ENCODE measurements at places on chromosomes 16 and 17. TPM values are rescaled to one million over a fixed set of nuclear protein-coding genes. Genes with fewer than 3 reads are reported as not detected.

Gene TMEM88
- total RNA-seq, result 1.2 TPM

Gene GRIN2A
- not detected for total RNA-seq

GRCh38 chr16:11828696-11829095 lies 22.6 kb downstream of the RSL1D1 start:
- H3K4me1 ChIP-seq, result no peaks in the 10 kb centered on the region
- no peak overlapping the region for H3K4me3 ChIP-seq
- no peak overlapping the region for H3K27ac ChIP-seq
- no peaks in the 10 kb centered on the region for H3K36me3 ChIP-seq
- no peak for DNase-seq
- H3K27me3 ChIP-seq, result peaks cover 3% of the 10 kb centered on the region

Gene CCT6B
- 1.9 TPM for total RNA-seq

DNA sequence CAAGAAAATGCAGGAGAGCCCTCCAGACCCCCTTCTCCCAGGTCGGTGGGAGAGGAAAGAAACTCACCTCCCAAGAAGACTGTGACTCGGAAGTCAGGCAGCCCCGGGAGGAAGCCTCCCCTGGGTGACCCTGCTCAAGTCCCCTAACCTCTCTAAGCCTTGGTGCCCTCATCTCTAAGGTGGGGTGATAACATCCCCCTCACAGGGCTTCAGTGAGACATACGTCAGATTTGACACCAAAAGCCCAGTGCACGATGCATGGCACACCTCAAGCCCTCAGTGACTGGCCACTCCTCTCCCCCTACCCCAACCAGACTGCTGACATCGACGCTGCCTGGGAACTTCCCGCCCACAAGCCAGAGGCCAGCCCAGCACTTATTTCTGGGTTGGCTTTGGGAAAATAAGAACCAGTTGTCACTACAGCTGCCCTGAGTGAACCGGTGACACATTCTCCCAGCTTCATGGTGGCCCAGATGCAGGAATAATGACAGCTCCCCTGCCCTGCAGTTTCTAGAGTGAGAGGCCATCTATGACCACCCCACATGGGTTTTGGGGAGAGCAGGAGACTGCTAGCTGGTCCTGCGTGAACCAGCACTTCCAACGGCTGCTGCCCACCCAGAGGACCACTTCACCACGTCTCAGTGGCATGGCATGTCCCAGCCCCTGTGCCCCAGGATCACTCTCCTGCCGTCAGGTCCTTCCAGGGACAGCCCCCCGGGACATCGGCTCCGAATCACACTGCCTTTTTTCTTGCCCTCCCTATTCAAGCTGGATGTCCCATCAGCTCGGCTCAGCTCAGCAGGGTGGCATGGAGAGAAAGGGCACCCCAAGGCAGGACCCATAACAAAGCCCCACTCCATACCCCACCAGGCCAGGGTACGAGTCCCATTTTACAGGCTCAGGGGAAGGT lies 9.5 kb downstream of the KNOP1 start:
- no peak for DNase-seq
- H3K27me3 ChIP-seq, result no peaks in the 10 kb centered on the region
- H3K4me3 ChIP-seq, result no peak overlapping the region
- no peaks in the 10 kb centered on the region for H3K4me1 ChIP-seq

GRCh38 chr16:16871196-16871595 lies 492.3 kb downstream of the NPIPA7 start:
- no peak overlapping the region for H3K27ac ChIP-seq
- no peaks in the 10 kb centered on the region for H3K36me3 ChIP-seq
- no peak for DNase-seq
- peaks cover 23% of the 10 kb centered on the region for H3K27me3 ChIP-seq
- H3K4me1 ChIP-seq, result no peaks in the 10 kb centered on the region

GRCh38 chr16:22300427-22301071 lies 3.3 kb downstream of the POLR3E start:
- peaks cover 29% of the 10 kb centered on the region for H3K4me1 ChIP-seq
- DNase-seq, result peak; percentile 70
- H3K27me3 ChIP-seq, result no peaks in the 10 kb centered on the region
- peak overlapping the region; percentile 37 for H3K27ac ChIP-seq
- peaks cover 12% of the 10 kb centered on the region for H3K36me3 ChIP-seq

Gene RAMP2
- not detected for total RNA-seq

DNA sequence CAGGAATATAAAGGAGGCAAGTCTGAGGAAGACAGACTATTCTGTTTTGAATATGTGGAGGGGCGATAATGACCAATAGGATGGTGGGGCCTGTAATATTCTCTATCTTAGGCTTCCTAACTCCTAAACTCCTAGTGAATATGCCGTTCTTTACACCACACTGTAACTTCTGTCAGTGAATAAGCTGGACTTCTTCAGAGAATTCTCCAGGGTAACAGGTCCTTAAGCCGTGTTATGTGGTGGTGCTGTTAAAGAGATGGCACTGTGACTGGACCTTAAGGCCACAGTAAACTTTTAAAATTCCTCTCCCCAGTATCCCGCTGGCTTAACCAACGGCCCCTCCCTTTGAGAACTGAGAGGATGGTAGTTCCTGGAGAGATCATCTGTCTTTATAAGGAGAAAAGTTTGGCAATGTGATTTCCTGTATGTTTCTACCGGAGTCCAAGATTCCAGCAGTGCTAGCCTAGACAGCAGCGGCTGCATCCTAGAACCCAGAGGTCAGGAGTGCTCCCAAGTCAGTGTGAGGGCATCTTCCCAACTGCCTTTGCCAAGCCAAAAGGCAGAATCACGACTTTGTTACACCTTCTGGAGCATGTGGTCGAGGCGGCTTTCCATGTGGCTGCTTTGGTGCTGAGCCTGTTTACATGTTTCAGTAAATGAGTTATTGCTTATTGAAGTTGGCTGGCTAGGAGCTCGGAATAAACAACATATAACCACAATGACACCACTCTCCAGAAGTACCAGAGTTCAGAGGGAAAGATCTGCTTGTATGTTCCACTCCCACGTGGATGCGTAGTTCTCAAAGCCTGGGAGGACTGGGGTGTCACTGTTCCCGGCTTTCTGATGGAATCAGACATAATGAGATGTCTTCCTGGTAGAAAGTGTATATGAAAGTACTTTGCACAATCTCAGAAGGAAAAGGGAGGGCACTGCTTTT lies 41.0 kb downstream of the TUBD1 start:
- DNase-seq, result no peak
- peaks cover 48% of the 10 kb centered on the region for H3K4me1 ChIP-seq
- H3K36me3 ChIP-seq, result no peaks in the 10 kb centered on the region
- H3K27ac ChIP-seq, result no peak overlapping the region

Gene CDRT15
- not detected for total RNA-seq

Gene MYH3
- 4.1 TPM for total RNA-seq

DNA sequence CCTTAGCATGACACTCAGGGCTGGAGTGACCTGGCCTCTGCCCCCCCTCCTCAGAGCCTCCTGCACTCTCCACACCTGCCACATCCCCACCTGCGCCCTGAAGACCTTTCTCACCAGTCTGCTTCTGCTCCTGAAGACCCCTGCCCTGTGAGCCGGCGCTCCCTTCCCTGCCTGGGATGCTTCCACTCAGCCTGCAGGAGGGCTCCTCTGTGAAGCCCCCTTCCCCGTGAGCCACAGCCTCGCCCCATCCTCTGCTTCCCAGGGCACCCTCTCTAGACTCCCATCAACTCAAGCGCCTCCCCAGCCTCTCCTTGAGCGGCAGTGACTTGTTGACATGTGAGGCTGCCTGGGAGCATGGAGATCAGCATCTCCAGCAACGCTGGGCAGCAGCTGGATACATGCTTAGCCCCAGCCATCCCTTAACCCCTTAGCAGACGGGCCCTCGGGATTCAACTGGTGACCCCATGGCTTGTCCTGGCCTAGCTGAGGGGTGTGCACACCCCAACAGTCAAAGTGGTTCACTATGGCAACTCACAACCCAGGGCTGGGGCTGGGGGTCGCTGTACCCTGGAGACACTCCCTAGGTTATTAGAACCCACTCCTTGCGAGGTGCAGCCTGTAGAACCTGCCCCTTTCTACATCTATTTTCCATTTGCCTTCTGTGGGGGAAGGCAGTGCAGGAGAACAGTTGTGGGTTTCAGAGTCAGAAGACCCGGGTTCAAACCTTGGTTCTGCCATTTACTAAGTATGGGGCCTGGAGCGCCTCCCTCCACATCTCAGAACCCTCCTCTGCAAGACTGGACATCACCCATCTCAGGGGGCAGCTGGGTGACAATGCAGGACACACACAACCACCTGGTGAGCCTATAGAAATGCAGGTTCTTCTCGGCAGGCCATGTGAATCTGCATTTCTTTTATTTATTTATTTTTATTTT lies 21.5 kb downstream of the TMEM235 start:
- DNase-seq, result no peak
- H3K4me1 ChIP-seq, result peaks cover 35% of the 10 kb centered on the region
- peak overlapping the region; percentile 48 for H3K4me3 ChIP-seq
- no peaks in the 10 kb centered on the region for H3K36me3 ChIP-seq
- H3K27me3 ChIP-seq, result peaks cover 8% of the 10 kb centered on the region
- peak overlapping the region; percentile 56 for H3K27ac ChIP-seq

DNA sequence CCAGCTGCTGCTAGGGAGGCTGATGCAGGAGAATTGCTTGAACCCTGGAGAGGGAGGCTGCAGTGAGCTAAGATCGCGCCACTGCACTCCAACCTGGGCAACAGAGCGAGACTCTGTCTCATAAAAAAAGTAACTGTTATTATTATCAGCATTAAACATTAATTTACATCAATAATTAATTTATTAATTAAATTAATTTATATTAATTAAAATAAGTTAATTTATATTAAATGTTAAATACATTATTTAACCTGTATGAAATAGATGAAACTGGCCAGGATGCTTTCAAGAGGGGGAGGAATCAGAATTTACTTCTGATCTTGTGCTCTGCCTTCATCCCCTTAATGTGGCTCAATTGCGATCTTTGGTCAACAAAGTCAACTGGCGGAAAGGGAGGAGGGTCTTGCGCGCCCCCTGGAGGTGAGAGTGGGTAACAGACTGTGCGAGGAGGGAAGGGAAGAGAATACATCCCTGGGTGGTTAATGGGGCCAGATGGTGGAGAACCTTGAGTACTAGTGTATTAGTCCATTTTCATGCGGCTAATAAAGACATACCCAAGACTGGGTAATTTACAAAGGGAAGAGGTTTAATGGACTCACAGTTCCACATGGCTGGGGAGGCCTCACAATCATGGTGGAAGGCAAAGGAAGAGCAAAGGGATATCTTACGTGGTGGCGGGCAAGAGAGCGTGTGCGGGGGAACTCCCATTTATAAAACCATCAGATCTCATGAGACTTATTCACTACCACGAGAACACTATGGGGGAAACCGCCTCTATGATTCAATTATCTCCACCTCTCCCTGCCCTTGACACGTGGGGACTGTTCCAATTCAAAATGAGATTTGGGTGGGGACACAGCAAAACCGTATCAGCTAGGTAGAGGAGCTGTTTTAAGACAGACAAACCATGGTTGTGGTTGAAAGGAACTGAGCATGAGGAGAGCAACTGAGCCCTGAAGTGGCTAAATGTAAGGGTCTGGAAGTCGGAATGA lies 15.7 kb upstream of the CPPED1 start:
- no peaks in the 10 kb centered on the region for H3K36me3 ChIP-seq
- no peak overlapping the region for H3K27ac ChIP-seq
- H3K27me3 ChIP-seq, result peaks cover 11% of the 10 kb centered on the region
- peak; percentile 80 for DNase-seq
- no peak overlapping the region for H3K4me3 ChIP-seq

- H3K27ac ChIP-seq, result no peak overlapping the region
- H3K36me3 ChIP-seq, result no peaks in the 10 kb centered on the region
- peaks cover 14% of the 10 kb centered on the region for H3K4me1 ChIP-seq
Observed at GRCh38 chr17:45873728-45874127, 20.6 kb upstream of the MAPT start.

DNA sequence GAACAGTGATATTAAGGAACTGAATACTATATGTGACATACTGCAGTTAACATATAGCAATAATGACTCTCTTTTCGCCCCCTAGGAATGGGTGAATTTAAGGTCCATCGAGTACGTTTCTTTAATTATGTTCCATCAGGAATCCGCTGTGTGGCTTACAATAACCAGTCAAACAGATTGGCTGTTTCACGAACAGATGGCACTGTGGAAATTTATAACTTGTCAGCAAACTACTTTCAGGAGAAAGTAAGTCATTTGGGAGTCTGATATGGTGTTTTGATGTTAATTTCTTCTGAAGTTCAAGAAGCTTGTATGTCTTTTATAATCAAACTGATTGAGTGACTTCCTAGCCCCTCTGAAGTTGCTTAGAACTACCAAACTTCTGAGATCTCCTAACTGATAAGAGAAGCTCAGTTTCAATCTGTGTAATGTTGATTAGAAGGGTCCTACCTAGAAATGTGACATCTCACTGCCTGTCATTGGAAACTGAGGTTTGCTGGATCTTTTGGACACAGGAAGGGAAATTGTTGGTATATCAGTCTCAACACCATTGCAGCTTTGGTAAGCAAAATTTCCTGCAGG lies 1.0 kb downstream of the UTP4 start:
- no peak for DNase-seq
- no peaks in the 10 kb centered on the region for H3K27me3 ChIP-seq
- peak overlapping the region; percentile 95 for H3K4me3 ChIP-seq
- peak overlapping the region; percentile 87 for H3K27ac ChIP-seq
- H3K36me3 ChIP-seq, result peaks cover 25% of the 10 kb centered on the region

- H3K27me3 ChIP-seq, result no peaks in the 10 kb centered on the region
- H3K27ac ChIP-seq, result no peak overlapping the region
- H3K36me3 ChIP-seq, result no peaks in the 10 kb centered on the region
- no peaks in the 10 kb centered on the region for H3K4me1 ChIP-seq
- DNase-seq, result no peak
Observed at GRCh38 chr17:63356337-63356757, 89.8 kb downstream of the CYB561 start.

DNA sequence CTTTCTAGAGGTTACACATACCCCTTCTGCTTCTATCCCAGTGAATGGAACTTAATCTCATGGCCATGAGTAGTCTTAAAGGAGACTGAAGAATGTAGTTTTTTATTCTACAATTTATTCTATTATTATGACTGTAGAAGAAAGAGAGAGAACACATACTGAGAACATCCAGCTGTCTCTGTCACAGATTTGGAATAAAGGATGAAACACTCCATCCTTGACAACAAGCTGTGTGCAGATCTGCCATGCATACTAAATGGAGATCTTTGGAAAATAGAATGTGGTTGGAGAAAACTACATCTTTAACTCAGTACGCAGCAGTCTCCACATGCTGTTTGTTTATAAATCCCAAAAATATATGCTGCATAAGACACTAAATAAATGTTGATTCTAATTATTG lies 54.1 kb upstream of the NUDT7 start:
- H3K4me1 ChIP-seq, result no peaks in the 10 kb centered on the region
- H3K27ac ChIP-seq, result no peak overlapping the region
- H3K27me3 ChIP-seq, result peaks cover 8% of the 10 kb centered on the region
- no peak overlapping the region for H3K4me3 ChIP-seq
- DNase-seq, result no peak
- no peaks in the 10 kb centered on the region for H3K36me3 ChIP-seq
